ENCODE measurements at places on chromosomes 5 and 9.

DNA sequence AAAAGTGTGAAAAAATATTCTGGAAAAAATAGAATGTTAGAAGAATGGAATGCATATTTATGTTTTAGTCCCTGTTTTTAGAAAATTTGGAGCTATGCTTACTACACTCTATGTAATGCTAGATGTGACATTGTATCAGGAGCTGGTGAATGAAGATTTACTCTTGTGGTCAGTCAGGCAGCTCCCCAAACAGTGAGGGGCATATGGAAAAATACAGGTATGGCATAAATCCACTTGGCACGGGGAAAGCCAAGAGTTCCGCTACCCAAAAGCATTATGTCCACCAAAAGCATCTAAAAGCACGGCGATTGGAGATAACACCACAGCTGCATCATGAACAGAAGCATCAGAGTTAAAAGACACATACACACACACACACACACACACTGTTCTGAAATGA lies 220.2 kb upstream of the KLF9 start:
- no peak for DNase-seq

DNA sequence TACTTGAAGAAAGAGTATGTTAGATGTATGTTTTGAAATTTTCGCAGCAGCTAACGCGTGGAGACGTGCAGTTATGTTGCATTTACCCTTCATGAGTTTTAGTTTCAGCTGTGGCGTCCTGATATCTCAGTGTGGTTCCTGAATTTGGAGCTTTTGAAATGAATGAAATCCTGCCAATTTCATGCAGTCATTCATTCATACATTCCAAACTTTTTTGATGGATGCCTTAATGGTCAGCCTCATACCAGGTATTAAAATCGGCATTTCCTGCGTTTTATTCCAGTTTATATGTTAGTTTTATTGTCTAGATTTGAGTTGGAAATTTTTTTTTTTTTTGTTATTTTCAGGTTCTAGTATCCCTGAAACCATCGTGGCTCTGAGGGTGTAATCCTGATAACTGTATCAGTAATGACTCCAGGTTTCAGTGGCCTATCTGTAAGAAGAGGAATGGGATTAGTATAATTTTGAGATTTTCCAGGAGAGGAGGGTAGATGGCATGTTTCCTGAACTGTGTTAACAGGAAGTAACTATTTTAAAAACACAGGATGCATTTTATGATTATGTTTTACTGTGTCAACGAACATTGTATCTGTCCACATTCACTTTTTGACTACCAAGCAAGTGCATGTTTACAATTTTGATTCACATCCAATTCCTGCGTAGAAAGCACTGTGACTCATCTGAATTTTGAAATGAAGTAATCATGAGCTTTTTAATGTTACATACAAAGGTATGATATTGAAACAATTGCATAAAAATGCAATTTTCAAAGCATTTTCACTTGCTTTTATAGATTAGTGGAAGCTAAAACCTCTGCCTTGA lies 1.0 kb downstream of the FOCAD start:
- peak; percentile 10 for DNase-seq

GRCh38 chr5:97364731-97365130 lies 181.7 kb upstream of the RIOK2 start:
- DNase-seq, result no peak

GRCh38 chr5:72241346-72242003 lies 78.6 kb downstream of the MRPS27 start:
- no peak for DNase-seq

- no peak for DNase-seq
These were observed 432.9 kb downstream of the TLE4 start for GRCh38 chr9:80004714-80005113.

GRCh38 chr9:21591221-21592062 lies 109.3 kb upstream of the IFNE start:
- DNase-seq, result no peak

DNA sequence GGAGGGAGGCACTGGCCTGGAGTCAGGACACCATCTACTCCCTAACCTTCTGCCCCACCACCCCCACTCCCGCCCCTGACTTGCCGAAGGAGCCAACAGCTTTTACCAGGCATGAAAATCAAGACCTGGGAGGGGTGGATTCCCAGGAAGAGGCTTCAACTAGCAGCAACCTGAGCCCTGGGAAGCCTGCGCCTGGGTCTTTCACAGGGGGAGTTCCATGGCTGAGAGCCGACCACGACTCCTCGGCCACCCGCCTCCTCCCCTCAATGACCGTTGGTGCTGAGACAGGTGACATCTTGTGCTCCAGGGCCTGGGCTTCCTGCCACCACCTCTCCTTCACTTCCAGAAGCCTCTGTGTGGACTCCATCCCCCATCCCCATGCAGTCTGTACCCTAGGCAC lies 37.1 kb downstream of the BARX1 start:
- DNase-seq, result no peak

DNA sequence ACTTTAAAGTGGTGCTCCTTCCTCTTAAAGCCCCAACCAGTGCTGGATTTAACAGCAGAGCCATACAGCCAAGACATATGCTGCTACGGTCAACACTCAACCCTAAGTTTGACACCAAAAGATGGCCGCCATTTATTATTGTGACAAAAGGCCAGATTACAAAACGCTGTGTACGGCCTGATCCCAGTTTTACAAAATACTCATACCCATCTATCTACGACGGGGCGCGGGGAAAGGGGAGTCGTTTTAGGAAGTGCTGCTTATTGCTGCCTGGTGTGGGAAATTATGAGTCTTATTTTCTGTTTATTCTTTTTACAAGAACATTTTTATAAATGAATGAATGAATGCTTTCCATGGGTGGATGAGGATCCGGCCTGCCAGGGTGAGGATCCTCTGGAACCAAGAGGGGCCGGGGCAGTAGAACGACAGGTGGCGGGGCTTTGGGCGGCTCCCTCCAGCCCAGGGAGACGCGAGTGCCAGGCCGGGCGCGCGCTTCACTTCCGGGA lies 457 bp upstream of the IDNK start:
- no peak for DNase-seq

DNA sequence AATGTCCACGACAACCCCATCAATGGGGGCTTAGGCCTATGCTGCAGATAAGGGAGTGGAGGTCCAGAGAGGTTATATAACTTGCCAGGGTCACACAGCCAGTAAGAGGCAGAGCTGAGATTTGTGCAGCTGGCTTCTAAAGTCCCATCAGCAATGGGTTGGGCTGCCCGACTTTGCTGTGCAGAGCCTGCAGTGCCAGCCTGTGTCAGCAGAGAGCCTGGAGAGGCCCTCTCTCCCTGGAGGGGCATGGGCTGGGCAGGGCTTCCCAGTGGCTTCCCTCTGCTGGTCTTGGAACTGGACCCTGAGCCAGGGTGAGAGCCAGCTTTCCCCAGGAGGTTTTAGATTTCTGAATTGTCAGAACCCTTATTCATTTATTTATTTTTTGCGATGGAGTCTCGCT lies 77.2 kb upstream of the RAPGEF1 start:
- DNase-seq, result peak; percentile 38

DNA sequence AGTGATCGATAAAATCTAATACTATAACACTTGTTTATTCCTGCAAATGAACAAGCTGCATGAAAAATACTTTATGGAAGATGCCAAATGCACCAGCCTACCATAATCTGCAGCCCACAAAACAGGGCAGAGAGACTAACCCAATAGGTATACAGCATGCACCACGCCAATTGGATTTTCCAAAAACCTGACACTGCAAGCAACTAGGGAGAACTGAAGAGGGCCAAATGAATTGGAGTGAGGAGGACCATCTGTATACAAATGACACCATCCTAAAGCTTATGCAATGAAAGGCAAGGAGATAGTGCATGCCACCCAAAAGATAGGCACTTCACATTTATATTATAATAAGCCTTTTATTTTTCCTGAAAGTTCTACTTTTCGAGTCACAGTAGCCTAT lies 100.4 kb downstream of the SPOCK1 start:
- no peak for DNase-seq

GRCh38 chr5:142654578-142655058 lies 31.3 kb downstream of the FGF1 start:
- no peak for DNase-seq

- DNase-seq, result no peak
These were observed 6.8 kb downstream of the NNT start for GRCh38 chr5:43609752-43610151.

DNA sequence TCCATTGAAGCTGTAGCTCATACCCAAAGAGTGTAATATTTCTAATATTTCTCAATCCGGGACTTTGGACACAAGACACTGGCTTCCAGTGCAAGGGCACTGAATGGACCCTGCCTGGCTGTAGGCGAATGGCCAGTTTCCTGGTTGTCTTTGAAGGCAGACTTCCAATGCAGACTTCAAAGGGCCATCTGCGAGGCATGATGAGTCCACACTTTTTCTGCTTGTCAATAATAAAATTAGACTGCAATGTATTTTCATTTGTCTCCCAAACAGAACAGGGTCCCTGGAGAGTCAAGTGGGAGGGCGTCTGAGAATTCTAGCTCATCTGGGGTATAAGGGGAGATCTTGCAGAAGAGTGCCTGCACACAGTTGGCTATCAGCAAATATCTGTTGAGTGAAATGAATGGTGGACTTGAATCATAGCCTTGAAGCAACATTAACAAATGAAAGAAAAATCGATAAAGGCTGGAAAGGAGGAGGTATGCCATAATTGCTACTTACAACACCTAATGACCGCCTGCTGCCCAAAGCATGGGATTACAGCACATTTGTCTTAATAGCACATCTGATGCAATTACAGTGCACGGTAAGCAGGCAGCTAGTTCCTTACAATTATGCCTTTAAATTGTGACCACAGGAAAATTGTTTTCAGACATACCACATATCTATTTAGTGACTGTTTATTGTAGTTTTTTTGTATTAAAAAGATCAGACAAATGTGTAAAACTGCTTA lies 137.5 kb downstream of the ARHGEF28 start:
- no peak for DNase-seq

DNA sequence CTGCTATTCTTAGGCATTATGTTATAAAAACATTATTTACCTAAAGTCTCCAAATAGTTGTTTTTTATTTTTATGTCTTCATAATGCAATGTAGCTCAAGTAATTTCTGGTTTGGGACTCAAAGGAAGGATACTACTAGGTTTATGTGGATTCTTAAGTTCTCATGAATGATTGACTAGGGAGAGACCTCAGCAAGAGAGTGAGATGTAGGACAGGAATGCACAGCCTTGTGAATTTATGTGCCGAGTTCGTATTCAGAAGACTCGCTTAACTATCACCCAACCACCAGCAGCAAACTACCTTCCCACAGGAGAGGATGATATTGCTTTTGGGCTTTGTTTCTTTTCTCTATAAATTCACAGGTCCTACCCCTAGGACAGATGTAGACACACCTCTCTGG lies 282.9 kb downstream of the ARHGEF28 start:
- no peak for DNase-seq

DNA sequence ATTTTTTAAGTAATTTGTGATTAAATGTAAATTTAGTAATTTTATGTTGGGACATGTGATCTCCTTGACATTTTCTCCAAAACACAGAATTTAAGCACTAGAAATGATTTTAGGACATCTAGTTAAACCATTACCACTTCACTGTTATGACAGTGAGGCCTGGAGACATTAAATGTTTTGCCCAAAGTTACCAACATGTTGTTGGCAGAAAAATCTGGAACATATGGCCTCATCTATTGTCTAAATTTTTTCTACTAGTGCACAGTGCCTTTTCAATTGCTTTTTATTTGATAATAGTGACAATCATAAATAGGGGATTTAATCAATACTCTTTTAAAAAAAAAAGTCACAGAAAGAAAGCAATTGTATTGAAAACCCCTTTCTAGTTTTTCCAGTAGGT lies 45.6 kb downstream of the PIK3R1 start:
- no peak for DNase-seq

DNA sequence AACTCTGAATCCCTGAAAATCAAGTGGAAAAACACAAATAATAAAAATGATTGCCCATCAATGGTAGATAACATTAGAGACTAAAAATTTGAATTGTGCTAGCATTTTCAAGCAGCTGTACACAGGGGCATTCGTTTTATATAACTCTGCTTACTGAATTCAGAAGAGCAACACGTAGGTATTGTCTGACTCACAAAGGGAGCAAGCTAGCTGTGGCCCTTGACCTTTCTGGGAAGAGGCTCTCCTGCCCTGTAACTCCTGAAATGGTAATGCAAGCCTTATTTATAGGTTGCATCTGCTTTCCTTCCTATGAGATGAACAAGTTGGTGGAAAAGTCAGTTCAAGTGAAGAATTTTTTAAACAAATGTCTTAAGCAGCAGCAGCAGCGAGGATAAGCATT lies 218.7 kb upstream of the EFNA5 start:
- DNase-seq, result no peak

- no peak for DNase-seq
These were observed 1027.1 kb upstream of the WWC1 start for GRCh38 chr5:167264348-167264747.

- no peak for DNase-seq
These were observed 256.7 kb downstream of the ARRDC3 start for GRCh38 chr5:91126448-91126847.

DNA sequence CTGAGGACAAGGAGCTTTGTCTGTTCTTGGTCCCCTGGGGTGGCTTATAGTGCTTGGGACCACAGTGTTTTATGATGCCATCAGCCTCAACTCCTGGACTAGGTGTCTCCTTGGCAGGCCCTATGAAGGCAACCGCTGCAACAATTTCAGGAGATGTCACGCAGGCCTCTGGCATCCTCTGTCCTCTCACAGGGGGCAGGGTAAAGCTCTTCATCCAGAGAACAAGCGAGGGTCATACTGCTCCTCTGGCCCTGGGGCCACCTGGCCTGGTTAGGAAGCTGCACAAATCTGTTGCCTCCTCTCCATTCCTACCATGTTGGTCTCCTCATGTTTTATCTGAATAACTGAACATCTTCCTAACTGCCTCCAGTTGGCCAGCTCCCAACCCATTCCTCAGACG lies 148.9 kb upstream of the SPEF2 start:
- DNase-seq, result no peak

DNA sequence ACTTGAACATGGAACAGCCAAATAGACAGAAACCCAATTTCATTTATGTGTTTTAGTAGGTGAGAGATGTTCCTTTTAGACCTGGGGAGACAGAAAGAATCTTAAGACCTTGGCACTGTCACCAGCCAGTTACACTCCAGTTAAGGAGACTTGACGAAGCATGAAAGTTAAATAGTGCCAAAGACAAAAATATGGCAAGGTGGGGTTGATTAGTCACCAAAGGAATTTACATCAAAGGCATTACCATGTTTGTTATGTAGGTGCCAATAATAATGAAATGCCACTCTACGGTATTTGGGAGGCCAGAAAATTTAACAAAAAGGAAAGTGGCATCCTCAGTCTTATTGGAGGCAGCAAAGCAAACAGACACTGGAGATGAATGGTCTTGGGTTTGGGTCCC lies 9.2 kb upstream of the IL12B start:
- no peak for DNase-seq

GRCh38 chr9:80134487-80134886 lies 562.7 kb downstream of the TLE4 start:
- DNase-seq, result no peak

DNA sequence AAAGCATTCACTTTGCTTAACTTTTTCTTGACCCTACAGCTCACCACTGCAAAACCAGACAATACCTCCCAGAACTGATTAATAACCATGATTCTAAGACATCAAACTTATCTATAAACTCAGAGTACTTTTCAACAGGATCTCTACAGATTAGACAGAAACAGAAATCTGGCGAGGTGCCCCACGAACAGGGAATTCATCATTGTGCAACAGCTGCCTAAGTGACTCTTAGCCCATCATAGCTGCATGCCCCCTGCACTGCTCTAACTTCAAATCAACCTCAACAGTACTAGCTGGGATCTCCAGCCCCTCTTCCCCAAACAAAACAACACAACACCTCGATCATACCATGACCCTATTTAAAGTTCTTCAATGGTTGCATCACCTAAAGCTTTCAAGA lies 16.1 kb upstream of the COL23A1 start:
- no peak for DNase-seq
